Left forelimb (tissue), 1 donor: ENCODE measurements at places on chromosomes 11 and 22.

DNA sequence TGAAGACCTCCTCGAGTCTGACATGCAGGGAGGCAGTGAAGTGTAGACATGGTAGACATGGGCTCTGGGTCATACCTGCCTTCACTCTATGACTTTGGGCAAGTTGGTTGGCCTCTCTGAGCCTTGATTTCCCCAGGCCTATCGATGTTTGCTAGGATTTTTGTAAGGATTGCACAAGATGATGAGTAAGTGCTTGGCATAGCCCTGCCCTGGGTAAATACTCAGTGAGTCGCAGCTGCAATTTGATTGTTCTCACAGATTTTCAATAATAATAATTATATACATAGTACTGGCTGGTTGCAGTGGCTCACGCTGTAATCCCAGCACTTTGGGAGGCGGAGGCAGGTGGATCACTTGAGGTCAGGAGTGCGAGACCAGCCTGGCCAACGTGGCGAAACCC is 18.1 kb downstream of the MCM5 start:
- no peak for DNase-seq

GRCh38 chr11:103623933-103624332 is 412.5 kb upstream of the DDI1 start:
- DNase-seq: no peak

GRCh38 chr11:12066799-12067508 is 43.4 kb upstream of the MICAL2 start:
- no peak for DNase-seq

GRCh38 chr22:43392385-43392989 is 19.3 kb upstream of the MPPED1 start:
- DNase-seq: peak; percentile 48

DNA sequence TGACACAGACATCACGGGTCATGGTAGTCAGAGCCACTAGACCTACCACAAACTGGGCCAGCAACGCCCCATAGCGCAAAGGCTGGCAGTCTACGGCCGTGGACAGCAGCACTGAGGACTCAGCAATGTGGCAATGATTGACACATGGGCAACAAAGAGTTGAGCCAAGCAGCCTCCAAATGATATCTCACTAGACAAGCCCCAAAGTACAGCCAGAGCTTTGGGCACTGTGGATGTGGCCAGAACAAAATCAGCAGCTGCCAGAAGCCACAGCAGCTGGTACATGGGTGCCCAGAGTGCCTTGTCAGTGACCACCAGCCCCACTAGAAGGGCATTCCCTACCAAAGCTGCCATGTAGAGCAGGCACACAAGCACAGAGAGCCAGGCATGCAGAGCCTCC is 11.2 kb upstream of the UBQLNL start:
- no peak for DNase-seq

- DNase-seq: no peak
Measured at GRCh38 chr22:37521236-37521739, 2.1 kb upstream of the CARD10 start.

GRCh38 chr11:45133878-45134277 is 12.6 kb upstream of the PRDM11 start:
- DNase-seq: no peak

GRCh38 chr11:13210424-13210823 is 67.2 kb upstream of the BMAL1 start:
- DNase-seq: no peak

GRCh38 chr11:111520560-111520959 is 6.0 kb downstream of the HOATZ start:
- DNase-seq: no peak

DNA sequence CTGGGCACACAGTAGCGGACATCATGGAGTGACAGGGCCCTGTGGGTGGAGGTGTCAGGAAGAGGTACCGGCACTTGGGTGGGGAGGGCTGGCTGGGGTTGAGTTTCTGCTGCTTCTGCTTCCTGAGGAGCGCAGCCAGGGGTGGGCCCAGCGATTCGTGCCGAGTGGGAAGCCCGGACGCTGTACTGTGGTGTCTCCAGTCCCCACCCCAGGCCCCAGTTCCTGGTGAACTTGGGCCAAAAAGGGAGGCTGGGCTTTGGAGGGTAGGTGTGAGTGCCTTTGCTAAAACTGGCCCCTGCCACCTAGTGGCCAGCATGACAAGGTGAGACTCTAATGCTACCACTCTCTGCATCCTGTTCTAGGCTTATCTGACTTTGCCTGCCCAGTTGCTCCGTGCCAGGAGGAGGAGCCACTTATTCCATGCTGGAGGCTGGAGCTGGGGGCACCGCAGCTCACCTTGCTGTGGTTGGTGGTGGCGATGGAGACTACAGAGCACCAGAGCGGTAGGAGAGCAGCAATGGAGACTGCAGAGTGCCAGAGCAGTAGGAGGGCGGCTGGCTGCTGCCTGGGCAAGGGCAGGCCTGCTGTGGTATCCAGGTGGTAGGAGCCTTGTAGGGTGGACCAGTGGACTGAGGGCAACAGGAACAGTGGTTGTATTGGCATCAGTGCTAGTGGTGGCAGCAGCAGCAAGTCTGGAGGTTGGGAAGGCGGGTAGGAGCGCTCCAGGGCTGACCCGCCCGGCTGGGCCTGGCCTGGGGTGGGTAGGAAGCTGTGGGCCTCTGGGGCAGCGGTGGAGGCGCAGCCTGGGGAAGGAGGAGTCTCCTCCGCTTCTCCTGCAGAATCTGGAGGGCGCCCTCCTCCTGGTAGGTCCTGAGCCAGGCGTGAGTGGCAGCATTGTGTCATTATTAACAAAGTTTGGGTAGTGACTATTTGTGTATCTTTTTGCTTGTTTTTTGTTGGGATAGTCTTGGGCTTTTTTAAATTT is 2.2 kb upstream of the RFPL2 start:
- DNase-seq: no peak

DNA sequence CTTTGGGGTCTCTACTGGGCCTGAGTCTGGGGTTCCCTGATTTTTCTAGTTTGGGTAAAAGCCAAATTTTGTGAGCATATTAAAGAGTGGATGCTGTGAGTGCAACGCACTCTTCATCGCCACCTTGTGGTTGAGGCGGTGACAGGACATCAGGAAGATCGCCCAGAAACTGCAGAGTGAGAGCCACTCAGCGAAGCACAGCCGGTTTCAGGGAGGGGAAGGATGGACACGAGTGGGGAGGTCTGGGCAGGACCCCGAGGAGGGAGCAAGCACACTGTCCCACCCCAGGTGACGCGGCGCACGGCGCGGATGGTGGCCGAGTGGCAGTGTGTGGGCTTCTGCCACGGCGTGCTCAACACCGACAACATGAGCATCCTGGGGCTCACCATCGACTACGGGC is 9.1 kb downstream of the SELENOO start:
- no peak for DNase-seq
